ENCODE measurements at places on chromosomes 12 and 14. TPM values are rescaled to one million over a fixed set of nuclear protein-coding genes. Genes with fewer than 3 reads are reported as not detected.

GRCh38 chr12:70366581-70367257 is 629 bp downstream of the KCNMB4 start:
- no peak overlapping the region for H3K27ac ChIP-seq
- peaks cover 15% of the 10 kb centered on the region for H3K27me3 ChIP-seq
- no peaks in the 10 kb centered on the region for H3K36me3 ChIP-seq
- DNase-seq = peak; percentile 31

DNA sequence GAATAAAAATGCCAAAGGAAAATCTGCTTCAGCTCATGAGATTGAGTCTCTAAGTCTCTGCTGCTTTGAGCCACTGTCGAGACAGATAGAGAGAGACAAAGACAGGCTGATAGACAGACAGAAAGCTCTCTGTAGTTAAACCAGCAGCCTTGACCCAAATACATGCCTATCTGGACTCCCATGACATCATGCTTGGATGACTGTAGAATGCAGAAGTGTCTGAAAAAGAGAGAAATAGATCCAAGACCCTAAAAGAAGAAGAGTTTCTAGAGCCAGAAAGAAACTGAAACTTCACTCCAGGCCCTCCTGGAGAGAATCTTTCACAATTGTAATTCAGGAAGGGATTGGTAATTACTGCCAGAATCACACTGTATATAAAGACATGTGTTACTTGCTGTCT is 122.6 kb upstream of the PLXNC1 start:
- no peaks in the 10 kb centered on the region for H3K36me3 ChIP-seq
- H3K27me3 ChIP-seq = no peaks in the 10 kb centered on the region
- no peak overlapping the region for H3K27ac ChIP-seq

DNA sequence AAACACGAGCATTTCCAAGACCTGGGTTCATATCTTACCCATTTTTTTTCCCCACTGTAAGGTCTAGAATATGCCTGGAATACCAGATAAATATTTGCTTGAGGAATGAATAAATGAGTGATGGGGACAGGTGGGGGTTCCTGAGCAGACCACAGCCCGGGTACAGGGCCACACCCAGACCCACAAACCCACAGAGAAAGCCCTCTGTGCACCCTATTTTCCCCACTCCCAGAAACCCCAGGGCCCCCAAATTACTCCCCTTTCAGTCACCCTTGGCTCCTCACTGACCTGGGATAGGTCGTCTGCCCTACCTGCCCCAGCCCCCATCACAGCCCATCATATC is 66.5 kb upstream of the DDX11 start:
- no peak overlapping the region for H3K27ac ChIP-seq
- H3K4me3 ChIP-seq = no peak overlapping the region
- DNase-seq = no peak

- H3K4me1 ChIP-seq = no peaks in the 10 kb centered on the region
- peaks cover 9% of the 10 kb centered on the region for H3K27me3 ChIP-seq
- H3K27ac ChIP-seq = no peak overlapping the region
- DNase-seq = peak; percentile 43
- H3K36me3 ChIP-seq = no peaks in the 10 kb centered on the region
Observed at GRCh38 chr14:81453166-81453766, 53.1 kb upstream of the STON2 start.

GRCh38 chr14:47500369-47500768 is 175.0 kb downstream of the MDGA2 start:
- H3K4me3 ChIP-seq = no peak overlapping the region
- DNase-seq = no peak
- H3K27ac ChIP-seq = no peak overlapping the region

DNA sequence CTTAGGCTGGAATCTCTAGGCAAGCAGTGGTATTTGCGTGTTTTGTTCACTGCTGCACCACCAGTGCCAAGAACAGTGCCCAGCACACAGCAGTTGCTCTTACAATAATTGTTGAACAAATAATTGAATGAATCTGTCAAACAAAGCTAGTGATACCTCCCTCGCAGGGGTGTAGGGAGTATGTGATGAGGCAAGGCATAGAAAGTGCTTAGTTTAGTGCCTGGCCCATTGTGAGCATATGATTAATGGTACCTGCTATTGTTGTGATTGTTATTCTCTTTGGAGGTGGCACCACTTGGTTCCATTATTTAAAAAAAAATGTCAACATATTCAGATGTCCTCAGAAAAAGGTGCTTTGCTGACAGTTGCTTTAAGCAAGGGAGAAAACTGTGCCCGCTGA is 210.1 kb upstream of the TBX3 start:
- no peaks in the 10 kb centered on the region for H3K36me3 ChIP-seq
- H3K27me3 ChIP-seq = no peaks in the 10 kb centered on the region
- H3K4me1 ChIP-seq = peaks cover 3% of the 10 kb centered on the region
- no peak for DNase-seq
- H3K4me3 ChIP-seq = no peak overlapping the region

GRCh38 chr12:119803381-119803791 is 73.7 kb downstream of the CIT start:
- no peaks in the 10 kb centered on the region for H3K4me1 ChIP-seq
- peak; percentile 42 for DNase-seq
- H3K27ac ChIP-seq = no peak overlapping the region

SMIM41 gene
- total RNA-seq = not detected

PRORP gene
- 41.1 TPM for total RNA-seq

SRGAP1 gene
- total RNA-seq = 10.0 TPM

CCDC196 gene
- not detected for total RNA-seq

All from IMR-90 (cell line).